NCI-H774 (cell line): ENCODE measurements at places on chromosomes 3 and 15.
A peak's percentile ranks its signal among the peaks of the same experiment; 100 is the strongest.

GRCh38 chr15:61327019-61327631, 98.0 kb upstream of the RORA start:
- DNase-seq, result peak; percentile 65

DNA sequence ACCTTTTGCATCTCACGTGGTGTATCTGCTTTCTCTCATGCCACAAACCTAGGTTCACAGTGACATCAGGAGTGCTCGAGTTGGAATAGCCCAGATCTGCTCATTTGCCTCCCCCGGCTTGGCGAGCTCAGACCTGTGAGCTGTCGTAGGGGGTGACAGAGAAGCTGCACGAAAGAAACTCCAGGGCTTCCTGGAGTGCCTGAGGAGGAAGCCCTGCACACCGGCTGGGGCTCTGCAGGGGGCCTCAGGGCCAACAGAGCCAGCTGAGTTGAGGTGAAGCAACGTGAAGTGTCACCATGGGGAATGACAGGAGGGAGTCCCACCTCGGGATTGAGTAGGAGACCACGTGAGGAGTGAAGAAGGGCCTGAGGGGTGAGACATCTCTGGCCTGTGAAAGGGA, 62.5 kb downstream of the RPN1 start:
- DNase-seq, result no peak

GRCh38 chr15:67815036-67815592, 10.2 kb upstream of the SKOR1 start:
- no peak for DNase-seq

DNA sequence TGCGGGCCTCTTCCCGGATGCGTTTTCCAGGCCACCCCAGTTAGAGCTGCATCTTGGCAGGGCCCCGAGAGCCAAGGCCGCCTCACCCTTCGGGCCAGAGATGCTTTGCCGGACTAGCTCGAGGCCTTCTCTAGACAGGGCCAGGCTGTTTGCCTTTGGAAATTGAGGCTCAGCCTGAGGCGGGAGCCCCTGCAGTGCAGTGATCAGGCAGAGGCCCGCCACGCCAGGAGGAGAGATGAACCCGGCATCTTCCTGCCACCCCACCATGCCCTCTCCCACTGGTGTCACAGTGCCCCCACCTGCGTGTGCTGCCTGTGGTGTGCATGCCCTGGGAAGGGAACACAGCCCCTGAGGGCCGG, 8.9 kb upstream of the ROPN1B start:
- no peak for DNase-seq

DNA sequence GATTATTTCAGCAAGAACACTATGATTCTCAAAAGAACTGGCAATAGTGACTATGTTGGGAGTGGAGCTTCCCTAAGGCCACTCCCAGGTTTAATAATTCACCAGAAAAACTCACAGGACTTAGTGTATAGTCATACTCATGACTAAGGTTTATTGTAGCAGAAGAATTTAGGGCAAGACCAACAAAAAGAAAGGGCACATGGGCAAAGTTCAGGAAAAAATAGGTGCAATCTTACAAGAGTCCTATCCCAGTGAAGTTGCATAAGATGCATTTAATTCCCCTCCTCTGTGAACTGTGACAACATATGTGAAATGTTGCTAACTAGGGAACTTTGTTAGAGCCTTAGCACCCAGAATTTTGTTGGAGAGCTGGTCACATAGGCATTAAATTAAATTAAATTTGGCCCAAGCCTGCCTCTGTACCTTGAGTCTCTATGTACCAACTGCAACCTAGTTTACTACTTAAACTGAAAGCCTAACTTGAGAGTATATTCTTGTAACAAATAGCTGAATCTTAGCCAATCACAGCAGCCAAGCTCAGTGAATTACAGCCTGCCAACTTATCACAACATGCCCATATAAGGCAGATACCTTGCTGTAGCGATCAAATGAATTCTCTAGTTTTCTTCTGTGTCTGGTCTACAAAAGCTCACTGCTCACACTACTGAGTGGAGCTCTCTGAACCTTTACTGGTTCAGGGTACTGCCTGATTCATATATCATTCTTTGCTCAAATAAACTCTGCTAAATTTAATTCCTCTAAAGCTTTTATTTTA, 386.2 kb upstream of the ARHGEF26 start:
- DNase-seq, result no peak

DNA sequence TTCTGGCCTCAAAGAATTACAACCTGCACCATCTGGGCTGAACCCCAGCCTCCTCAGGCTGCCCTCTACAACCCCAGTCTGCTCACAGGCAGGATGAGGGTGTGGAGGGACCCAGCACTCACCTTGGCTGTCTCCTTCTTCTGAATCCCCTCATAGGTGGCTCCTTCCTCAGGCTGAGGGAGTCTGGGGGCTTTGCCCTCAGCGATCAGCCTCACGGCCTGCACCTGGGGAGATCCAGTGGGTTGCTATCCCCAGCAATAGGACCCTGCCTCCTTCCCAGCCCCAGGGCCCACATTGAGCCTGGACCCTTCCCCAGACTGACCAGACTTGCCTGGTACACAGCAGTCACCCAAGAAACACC, 25.1 kb downstream of the ALDH1L1 start:
- DNase-seq, result no peak

DNA sequence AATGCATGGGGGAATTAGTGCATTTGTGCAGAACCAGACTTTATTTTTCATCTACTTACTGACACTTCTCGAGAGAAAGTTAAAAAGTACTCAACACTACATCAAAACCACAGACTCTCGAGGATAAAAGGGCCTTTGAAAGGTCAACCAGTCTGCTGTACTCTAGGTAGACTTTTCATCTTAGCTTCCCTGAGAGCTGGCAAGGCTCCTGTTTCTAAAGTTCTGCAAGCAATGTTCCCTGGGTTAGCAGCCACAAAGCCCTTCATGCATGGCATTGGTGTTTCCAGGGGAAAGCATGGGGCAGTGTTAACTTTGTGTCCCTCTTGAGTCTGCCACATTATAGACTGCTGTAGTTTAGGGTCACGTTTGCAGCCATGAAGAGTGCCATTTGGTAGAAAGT, 106.4 kb upstream of the PFN2 start:
- no peak for DNase-seq

DNA sequence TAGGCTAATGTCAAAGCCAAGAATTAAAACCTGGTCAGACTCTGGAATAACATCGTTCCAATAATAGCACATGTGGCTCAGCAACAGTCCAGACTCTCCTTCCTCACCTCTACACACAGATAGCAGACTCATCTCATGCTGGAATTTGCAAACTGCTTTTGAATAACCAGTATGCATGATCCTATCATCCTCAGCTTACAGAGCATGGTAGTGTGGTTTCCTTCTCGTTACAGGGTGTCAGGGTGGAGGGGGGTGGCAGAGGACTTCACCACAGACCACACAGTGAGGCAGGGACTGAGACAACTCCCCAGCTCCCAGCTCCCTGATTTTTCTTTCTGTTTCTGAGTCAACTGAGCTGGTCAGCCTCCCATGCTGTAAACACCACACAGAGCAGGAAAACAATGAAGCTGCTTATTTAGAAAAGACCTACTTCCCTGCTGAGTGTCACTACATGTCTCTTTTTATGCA, 101.6 kb downstream of the RPL22L1 start:
- DNase-seq, result no peak

DNA sequence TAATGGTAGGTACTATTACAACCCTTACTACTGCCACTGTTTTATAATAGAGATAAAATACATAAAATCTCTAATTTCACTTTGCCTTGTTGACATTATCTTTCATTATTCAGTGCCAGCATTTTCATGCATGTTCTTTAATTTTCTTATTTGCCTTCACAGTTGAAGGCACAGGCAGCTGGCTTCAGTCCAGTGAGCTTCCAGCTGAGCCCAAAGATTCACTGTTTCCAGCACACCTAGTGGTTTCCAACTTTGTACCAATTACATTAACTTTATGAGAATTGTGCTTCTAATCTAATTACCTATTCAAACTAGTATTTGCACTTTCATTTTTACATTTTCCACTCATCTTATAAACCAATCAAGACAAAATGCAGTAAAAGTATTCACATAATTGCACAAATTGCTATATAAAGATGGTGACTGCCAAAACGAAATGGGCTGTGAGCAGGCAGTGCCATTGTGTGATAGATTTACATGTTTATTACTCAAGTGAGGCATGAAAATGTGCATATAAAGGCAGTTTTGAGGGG, 228.3 kb downstream of the MFSD1 start:
- DNase-seq, result no peak

DNA sequence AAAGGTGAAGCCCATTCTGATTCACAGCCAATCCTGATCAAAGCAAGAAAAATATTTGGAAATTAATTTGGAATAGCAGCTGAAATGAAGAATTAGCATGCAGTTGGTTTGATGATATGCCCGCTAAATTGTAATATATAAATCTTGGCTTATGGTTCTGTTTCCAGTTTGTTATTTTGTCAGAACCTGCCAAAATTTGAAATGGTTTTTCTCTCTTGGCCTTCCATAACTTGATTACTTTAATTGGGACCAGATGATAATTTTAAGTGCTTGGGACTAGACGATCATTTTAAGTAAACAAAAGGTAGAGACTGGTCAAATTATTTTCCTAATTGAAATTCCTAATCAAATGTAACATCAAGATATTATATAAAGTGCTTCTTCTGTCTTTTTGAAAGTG, 842.4 kb downstream of the TBL1XR1 start:
- DNase-seq, result no peak

DNA sequence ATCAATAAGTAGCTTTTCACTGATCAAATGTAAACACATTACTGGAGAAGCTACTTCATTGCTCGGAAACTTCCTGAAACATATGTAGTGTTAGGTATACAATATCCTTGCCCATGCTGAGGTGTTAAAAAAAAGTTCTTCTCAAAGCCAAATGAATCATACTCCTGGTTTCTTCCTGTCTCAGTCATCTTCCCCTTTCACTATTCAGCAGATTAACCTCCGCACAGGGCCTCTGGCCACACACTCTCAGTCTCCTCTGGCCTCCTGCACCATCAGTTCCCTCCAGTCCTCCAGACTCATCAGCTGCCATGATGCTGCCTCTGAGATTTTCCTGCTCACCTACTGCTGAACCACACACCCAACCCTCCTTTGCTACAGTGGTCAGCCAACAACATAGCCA, 70.5 kb upstream of the BOC start:
- no peak for DNase-seq

DNA sequence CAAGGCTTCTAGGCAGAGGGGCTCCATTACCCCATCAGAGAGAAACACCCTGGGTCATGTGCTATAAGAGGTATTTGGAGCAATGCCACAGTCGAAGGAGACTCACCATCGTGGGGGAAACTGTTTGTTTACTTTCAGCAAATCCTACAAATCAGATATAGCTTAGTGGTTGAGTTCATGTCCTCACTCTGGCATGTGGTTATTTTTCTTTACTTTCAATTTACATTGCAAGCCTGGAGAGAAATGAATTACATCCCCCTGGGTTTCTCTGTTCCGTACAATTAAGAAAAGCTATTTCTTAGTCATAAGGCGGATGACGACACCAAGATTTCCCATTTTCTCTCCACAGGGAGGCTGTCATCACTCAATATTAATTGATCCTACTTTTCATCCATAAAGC, 36.9 kb downstream of the RFTN1 start:
- DNase-seq, result no peak

- peak; percentile 4 for DNase-seq
Observed at GRCh38 chr15:73809728-73810501, 56.8 kb upstream of the INSYN1 start.

DNA sequence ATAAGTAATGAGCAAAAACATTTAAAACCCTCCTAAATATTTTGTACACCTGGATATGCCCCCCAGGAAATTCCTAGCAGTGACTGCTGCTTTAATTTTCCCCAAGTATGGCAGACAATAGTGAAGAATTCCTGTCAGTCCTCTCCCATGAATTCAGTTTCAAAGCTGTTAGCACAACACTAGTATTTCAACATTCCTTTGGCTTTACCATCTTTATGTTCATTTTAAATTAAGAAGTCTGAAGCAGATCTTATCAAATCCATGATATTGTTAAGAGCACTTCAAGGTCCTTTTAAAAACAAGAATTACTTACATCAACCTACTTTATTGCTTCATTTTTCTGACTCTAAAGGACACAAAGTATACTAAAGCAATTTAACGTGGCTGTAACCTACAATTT, 28.8 kb upstream of the CDIN1 start:
- DNase-seq, result no peak

GRCh38 chr15:75840659-75841058, 2.6 kb upstream of the UBE2Q2 start:
- no peak for DNase-seq

DNA sequence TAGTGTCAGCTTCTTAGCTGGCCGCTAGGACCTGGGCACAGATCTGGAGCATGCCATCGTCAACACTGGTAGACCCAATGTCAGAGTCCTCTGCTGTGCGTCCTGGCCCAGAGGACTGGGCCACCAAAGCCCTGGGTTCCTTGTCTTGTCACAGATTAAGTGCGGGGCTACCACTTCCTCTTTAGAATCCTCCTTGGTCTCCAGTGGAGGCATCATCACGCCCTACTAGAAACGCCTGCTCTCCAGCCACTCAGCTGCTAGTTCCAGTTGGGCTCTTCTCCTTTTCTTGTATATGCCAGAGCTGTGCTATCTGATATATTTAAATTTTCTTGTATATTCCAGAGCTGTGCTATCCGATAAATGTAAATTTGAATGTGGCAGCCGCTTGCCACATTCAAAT, 11.2 kb downstream of the PPCDC start:
- no peak for DNase-seq

GRCh38 chr15:52362497-52362896, 66.9 kb upstream of the MYO5C start:
- no peak for DNase-seq

GRCh38 chr3:167895684-167896083, 160.2 kb downstream of the SERPINI1 start:
- DNase-seq, result no peak

DNA sequence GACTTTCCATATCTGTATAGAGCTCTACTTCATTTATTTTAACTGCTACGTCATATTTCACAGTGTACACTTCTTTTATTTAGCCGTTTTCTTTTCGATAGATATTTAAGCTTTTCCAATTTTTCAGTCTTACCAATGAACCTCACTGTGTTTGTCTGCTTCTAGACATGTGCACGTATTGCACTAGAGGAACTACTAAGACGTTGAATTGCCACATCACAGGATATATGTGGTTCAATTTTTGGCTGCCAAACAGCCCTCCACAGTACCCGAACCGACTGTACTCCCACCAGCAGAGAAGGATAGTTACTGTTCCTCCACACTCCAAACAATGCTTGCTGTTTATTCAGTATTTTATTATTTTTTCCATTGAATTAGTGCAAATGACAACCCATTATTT, 2.0 kb downstream of the NR1I2 start:
- no peak for DNase-seq

DNA sequence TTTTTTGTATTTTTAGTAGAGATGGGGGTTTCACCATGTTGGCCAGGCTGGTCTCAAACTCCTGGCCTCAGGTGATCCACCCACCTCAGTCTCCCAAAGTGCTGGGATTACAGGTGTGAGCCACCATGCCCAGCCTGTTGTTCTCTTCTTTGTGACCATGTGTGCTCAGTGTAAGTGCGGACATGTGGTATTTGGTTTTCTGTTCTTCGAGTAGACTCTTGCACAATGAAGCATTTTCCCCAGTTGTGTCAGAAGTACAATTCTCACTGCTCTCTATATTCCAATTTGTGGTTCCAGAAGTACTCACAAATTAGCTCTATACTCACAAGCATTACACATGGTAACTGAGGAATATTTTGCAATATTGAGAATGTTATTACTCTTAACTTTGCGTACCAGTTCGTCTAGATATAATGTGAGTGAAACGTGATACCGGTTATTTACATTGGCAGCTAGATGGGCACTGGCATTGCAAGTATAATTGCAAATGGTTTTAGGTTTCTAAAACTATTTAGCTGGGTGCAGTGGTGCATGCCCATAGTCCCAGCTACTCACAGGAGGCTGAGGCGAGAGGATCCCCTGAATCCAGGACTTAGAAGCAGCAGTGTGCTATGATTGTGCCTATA, 34.2 kb upstream of the MTMR14 start:
- peak; percentile 26 for DNase-seq

- no peak for DNase-seq
Observed at GRCh38 chr15:67050522-67051087, 14.8 kb upstream of the SMAD3 start.
